ENCODE measurements at places on chromosomes 12 and 14.

DNA sequence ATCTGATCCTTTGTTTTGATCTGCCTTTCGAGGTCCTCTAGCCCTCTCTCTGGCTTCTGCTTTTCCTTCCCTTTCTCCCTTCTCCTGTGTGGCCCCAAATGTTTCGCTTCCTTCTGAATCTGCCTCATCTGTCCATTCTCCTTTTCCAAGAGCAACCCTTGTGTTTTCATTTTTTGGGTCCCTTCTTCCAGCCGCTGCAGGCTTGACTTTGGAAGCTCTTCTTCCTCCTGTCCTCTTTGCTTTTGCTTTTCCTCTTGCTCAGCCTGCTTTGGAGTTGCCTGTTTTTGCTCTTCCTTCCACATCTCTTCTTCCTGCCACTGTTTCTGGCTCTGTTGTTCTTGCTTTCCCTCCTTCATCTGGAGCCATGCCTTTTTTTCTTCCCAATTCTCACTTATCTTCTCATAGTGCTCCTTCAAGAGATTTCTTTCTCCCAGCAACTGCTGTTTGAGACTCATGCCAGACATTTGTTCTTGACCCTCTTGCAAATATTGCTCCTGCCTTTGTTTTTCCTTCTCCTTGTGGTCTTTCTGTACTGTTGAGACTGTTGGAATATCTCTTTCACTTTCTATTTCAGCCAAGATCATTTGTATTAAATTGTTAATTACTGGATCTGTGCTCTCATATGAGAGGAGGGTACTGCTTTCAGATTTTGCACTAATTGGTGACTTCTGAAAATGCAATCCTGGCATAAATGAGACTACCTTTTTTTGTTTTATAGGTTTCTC lies 42.4 kb downstream of the FAM186A start:
- DNase-seq, result no peak

GRCh38 chr14:36518586-36519430 lies 1.2 kb downstream of the NKX2-1 start:
- peak; percentile 57 for DNase-seq

DNA sequence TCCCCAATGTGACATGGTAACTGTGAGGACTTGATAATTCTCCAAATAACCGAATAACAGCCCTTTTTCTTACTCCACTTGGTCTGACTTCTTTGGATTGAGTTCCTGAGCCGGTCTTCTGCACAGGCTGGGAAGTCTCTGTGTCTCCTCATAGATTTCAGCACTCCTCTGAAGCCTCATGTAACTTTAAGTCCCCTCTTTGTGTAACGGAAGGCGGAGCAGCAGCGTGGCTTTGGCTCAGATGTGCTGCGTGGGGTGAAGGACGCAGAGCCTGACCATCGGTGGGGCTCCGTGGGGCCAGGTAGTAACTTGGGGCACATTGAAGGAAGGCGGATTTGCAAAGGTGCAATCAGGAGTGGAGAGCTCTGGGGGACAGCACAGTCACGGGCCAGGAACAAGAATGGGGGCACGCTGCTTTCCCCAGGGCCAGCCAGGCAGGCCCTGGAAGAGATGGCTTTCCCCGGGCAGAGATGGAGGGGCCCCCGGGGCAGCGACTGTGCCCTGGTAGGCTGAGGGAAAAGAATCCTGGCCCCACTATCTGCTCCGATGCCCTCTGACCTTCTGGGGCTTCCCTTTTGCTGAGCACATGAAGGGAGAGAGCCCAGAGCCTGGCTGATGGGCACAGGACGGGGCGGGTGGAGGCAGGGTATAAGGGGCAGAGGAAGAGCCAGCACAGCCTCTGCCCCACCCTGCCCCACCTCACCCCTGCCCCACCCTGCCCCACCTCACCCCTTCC lies 56.9 kb downstream of the ADGRD1 start:
- no peak for DNase-seq

GRCh38 chr14:34228650-34228976 lies 233.4 kb downstream of the SPTSSA start:
- DNase-seq, result no peak

DNA sequence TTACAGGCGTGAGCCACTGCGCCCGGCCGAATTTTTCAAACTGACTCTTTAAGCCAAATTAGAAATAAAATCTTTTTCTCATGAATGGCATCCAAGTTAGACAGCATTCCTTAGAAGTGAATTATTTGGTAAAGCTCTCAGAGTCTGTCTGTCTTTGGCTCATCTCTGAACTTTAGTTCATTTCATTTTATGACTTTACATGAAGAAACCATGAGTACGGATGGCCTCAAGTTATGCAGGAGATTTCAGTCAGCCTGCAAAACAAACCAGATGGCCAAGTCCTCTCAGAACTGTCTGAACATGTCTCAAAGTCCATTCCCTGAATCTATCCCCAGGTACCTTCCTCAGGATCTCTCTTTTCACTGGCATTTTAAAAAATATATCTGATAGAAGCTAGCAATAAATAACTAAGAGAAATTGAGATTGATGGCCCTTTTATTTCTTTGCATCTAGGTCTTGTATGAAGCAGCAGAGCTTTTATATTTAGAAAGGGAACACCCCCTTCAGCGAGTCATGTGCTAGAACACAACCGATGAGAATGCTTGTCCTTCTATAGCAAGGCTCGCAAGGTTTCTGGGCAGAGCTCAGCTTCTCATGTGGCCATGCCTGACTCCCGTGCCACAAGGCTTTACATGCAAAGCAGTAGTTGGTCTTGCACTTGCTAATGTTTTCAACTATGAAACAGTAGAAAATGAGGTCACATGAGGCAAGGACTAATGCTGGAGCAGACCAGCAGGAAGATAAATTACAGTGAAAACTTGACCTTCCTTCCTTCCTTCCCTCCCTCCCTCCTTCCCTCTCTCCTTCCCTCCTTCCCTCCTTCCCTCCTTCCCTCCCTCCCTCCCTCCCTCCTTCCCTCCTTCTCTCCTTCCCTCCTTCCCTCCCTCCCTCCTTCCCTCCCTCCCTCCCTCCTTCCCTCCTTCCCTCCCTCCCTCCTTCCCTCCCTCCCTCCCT lies 125.0 kb downstream of the AKAP6 start:
- no peak for DNase-seq

DNA sequence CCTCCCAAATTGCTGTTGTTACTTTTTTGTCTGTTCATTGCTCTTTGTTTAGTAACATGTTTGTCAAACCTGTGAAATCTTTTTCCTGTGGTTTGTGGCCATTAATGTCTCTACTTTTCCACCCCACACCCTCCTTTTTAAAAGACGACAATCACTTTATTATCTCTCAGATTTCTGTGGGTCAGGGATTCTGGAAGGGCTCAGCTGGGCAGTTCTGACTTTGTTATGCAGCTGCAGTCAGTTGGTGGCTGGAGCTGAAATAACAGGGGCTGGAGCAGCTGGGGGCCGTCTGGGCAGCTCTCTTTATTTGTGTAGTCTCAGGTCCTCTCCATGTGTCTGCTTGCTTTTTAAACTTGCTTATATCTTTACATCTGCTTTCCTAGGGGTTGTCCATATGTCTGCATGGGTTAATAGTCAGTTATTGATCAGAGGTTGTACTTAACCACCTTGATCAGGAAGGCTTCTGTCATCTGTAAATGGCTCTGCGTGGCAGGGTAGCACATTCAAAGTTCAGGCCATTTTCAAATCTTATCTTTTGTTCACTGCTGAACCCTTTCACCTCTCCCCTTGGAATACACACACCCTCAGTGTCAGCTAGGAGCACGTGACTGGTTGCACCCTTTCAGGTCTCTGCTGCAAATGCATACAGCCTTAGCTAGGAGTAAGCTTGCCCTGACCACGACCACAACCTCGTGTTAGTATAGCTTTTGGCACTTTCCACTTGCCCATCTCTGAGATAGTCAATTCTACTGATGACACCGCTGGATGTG lies 27.9 kb downstream of the BORCS5 start:
- no peak for DNase-seq

DNA sequence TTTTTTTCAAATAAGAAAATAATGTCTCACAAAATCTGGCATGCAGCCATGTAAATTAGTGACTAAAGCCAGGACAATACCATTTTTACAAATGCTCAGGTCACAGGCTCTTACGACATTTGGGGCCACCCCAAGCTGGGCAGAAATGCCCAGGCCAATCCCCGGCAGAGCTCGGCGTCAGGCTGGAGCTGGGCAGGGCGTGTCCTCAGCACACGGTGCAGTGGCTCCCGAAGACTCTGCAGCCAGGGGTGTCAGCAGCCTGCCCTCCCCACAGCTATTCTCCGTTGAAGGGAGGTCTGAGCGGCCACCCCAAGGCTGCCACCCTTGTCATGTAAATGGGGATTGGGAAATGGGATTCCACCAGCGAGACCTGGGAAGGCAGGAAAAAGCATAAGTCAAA lies 158.6 kb downstream of the DICER1 start:
- no peak for DNase-seq

GRCh38 chr12:47207340-47207717 lies 127.6 kb upstream of the AMIGO2 start:
- DNase-seq, result no peak

GRCh38 chr14:59215322-59215721 lies 26.9 kb downstream of the DAAM1 start:
- DNase-seq, result no peak

DNA sequence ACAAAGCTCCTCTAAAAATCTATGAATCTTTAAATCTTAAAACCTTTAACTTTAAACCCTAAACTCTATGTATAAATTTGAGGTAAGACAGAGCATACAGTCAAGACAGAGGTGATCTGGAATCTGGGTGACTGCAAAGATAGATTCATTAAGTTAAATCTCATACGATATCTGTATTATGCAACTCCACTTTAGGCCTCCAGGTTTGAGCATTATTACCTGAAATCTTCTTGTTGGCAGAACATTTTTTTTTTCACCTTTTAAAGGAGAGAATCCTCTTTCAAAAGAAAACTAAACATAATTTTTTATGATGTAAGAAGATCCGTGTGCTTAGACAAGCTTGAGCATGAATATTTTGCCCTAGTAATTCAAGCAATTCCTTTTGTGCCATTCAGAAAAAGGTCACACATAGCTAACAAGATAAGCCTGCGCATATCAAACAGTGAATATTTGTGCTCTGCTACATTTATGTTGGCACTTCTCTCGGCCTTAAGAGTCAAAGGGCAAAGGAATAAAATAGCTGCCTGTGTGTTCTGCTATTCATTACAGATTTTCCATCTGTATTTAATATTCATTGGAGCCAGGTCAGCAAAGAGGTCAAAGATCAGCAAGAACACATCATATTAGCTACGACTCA lies 163.3 kb downstream of the TMTC3 start:
- DNase-seq, result no peak

- DNase-seq, result no peak
Observed at GRCh38 chr12:123519141-123520001, 14.1 kb downstream of the RILPL1 start.

- DNase-seq, result no peak
Observed at GRCh38 chr12:75635606-75636444, 124.4 kb upstream of the KRR1 start.

DNA sequence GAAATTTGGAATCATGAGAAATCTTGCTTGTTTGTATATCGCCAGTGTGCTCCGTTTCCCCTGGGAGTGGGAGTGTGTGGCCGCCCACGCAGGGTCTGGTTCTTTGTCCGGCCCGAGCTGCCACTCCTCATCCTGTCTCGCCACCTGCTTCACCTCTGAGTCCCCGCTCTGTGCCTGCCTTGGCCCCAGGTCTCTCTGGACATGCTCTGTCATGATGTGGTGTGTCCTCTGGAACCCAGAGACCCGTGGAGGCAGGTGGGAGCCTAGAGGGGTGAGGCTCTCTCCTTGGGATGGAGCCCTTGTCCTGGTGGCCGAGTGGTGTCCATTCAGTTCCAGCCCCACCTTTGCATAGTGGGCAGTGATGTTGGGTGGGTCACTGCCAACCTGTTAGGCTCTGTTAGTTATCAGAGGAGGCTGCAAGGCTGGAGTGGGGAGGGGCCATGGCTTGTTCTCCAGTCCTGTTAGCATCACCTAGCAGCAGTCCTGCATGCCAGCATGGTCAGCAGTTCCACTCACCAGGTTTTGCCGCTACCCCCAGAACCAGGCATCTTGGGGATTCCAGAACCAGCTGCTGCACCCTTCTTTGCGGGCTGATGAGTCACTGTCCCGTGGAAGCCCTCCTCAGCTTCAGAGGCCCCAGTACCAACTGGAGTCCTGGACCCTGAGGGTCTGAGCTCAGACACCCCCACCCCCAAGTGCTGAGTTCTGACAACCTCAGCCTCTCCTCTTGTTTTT lies 76.5 kb downstream of the EP400 start:
- no peak for DNase-seq

GRCh38 chr12:43676183-43676813 lies 82.3 kb downstream of the PUS7L start:
- peak; percentile 44 for DNase-seq

- peak; percentile 40 for DNase-seq
Observed at GRCh38 chr12:38875586-38876228, 29.7 kb downstream of the CPNE8 start.

DNA sequence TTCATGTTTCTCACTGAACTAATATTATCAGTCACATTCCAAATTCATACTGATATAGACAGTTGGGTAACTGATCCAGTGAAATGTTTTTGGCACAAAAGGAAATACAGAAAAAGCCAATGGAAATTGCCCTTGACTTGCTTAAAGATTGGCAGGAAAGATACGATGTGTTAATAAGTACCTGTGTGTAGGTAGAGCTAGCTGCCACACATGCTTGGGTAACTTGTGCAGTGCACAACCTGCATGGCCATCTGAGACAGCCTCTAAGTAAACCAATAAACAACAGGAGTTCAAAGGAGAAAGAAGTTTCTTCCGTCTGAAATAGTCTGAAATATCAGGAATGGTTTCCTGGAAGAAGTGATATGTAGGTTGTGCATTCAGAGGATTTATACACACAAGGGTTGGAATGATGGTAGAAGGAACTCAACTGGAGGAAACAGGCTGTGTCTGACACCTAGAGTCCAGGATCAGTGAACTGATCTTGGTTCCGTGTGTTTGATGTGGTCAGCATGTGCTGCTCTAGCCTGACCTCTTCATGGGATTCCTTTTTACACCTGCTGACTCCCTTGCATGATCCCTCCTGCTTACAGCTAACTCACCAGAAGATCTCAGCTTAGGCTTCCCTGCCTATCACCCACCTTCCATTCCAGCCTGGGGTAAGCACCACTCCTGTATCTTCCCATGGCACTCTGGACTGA lies 81.4 kb upstream of the KRR1 start:
- DNase-seq, result no peak

DNA sequence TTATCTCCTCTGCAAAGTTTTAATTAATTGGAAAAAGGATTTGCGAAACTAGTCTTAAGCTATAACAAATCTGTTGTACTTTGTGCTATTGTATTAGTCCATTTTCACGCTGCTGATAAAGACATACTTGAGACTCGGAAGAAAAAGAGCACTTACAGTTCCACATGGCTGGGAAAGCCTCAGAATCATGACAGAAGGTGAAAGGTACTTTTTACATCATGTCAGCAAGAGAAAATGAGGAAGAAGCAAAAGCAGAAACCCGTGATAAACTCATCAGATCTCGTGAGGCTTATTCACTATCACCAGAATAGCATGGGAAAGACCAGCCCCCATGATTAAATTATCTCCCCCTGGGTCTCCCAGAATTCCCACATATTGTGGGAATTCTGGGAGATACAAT lies 118.1 kb upstream of the PRKD1 start:
- DNase-seq, result no peak

GRCh38 chr12:47651368-47652254 lies 54.2 kb downstream of the RPAP3 start:
- DNase-seq, result peak; percentile 81
